ENCODE measurements at places on chromosomes 7 and 10.

GRCh38 chr10:51302316-51302715 is 228.0 kb downstream of the PRKG1 start:
- DNase-seq: no peak

GRCh38 chr10:11337516-11337915 is 273.9 kb downstream of the USP6NL start:
- no peak for DNase-seq

DNA sequence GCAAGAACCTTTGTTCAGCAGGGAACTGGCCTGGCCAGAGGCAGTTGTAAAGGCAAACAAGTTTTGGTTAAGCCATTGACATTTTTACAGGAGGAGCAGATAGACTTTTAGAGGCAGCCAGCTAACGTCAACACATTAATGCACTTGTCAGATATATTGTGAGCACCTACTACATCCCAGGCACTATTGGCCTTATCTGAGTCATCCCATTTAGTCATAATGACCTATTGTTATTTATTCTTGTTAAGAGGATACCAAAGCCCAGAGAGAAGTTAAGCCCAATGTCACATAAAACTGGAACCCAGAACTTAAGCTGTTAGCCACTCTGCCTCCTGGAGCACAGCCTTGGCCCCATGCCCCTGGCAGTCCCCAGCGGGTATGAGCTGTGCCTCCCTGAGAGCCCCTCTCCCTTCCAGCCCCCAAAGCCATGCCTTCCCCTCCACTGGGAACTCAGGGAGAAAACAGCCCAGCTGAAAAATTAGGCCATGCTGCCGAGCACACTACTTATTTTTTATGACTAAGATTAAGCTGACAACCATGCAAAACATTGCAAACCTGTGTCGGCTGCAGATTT is 32.7 kb upstream of the TRIM8 start:
- DNase-seq: no peak

DNA sequence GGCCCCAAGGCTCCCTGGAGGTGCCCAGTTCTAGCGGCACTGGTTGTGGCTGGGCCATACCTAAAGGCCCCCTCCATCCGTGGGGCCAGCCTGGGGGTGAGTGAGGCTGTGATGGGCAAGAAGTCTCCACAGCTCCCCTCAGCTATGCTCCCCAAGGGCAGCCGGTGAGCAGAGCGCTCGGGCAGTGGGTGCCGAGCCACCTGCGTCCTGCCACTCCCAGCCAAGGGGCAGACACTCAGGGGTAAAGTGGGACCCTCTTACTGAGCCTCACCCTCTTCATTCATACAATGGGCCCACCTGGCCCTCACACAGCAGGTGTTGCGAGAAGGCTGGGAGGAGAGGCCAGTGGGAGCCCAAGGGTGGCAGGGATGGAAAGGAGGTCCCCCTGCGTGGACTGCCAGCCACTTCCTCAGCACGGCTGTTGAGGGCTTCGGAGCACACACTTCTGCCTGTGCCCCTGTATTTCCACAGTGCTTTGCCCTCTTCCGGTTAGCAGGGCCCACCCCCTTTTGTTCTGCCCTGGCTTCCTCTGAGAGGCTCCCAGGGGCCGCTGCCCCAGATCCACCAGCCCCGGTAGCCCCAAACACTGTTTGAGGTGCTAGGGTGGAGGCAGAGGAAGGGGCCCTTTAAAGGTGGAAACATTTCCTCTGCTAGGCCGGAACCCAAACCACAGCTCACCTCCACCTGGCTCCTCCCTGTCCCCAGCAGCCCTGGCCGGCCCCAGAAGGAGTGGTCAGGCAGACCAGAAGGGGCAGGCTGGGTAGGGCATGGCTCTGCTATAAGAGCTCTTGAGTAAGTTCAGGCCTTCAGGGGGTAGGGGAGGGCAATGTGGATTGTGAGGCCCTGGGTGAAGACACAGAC is 16.4 kb upstream of the C10orf105 start:
- DNase-seq: no peak

DNA sequence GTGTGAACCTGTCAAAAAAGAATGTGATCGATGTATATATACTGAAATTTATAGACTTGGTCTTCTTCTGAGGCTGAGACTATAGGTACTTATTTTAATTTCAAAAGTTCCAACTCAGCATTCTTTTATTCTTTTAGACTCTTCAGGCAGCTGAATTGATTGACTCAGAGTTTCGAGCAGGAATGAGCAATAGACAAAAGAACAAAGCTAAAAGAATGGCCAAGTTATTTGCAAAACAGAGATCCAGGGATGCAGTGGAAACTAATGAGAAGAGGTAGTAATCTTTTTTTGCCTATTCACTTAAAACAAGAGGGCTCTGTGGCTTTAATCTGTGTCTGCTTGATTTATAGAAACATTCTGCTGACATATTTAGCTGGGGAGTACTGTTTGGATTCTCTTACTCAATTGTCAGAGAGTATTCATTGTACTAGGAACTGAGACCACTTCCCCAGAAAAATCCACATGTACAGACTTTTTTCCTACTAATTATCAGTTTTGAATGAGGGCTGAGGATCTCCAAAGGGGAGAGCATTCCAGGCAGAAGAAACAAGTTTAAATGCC is 30.1 kb downstream of the BTAF1 start:
- DNase-seq: no peak

DNA sequence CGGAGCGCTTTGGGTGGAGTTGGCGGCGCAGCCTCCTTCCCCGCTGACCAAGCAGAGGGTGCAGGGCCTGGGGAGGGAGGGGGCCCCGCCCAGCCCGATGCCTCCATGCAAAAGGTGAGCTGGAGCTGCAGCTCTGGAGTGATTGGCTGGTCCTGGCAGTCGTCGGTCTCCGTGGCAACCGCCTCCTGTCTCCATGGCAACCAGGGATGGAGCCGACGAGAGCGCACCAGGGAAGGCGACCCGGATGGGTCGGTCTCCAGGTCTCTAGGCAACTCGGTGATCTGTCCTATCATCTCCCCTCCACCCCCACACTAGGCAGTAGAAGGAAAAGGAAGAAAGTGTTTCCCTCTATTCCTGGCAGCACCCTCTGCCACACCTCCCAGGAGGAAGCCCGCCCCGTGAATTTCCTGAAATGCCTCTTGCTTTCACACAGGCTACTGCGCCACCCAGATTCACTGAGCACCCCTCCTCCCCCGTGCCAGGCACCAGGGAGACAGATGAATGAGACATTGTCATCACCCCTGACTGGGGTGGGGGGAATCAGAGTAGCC is 647 bp upstream of the NACAD start:
- DNase-seq: peak; percentile 32
